ENCODE measurements at places on chromosomes 11 and 22.
A peak's percentile ranks its signal among the peaks of the same experiment; 100 is the strongest.

- DNase-seq, result no peak
Measured at GRCh38 chr11:64089493-64089892, 53.8 kb downstream of the FLRT1 start.

- peak; percentile 56 for DNase-seq
Measured at GRCh38 chr11:41201156-41201555, 258.3 kb downstream of the LRRC4C start.

- peak; percentile 88 for DNase-seq
Measured at GRCh38 chr11:7436657-7437056, 48.6 kb upstream of the OLFML1 start.

GRCh38 chr11:3841426-3842350 is 929 bp upstream of the RHOG start:
- DNase-seq, result peak; percentile 98

DNA sequence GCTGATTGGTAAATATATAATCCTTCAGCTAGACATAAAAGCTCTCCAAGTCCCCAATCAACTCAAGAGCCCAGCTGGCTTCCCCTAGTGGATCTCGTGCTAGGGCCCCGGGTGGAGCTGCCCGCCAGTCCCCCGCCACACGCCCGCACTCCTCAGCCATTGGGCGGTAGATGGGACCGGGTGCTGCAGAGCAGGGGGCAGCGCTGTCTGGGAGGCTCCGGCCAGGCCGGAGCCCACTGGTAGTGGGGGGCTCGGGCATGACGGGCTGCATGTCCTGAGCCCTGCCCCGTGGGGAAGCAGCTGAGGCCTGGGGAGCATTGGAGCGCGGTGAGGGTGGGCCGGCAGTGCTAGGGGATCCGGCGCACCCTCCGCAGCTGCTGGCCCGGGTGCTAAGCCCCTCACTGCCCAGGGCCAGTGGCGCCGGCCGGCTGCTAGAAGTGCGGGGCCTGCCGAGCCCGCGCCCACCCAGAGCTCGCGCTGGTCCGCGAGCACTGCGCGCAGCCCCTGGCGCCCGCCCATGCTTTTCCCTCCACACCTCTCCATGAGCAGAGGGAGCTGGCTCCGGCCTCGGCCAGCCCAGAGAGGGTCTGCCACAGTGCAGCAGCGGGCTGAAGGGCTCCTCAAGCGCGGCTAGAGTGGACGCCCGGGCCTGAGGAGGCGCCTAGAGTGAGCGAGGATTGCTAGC is 1680.6 kb upstream of the RAG2 start:
- no peak for DNase-seq

- DNase-seq, result no peak
Measured at GRCh38 chr11:26842478-26843282, 120.8 kb upstream of the SLC5A12 start.
